ENCODE measurements at places on chromosomes 3 and 15.
A peak's percentile ranks its signal among the peaks of the same experiment; 100 is the strongest.

- peak; percentile 67 for DNase-seq
These were observed 347.7 kb downstream of the ZBBX start for GRCh38 chr3:167032267-167032876.

DNA sequence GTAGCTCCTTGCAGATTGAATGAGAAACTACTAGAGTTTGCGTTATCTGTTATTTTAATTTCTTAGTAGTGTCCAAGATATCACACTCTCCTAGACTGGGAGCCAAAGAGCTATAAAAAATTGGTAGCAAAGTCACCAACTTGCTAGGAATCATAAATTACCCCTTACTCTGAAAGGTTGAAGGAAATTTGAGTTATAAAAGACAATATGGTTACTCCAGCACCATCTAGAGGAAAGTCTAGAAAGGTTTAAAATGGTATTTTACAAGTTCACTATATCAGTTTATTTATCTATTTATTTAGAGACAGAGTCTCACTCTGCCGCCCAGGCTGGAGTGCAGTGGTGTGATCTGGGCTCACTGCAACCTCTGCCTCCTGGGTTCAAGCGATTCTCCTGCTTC lies 121.6 kb downstream of the RBPMS2 start:
- DNase-seq: peak; percentile 46

DNA sequence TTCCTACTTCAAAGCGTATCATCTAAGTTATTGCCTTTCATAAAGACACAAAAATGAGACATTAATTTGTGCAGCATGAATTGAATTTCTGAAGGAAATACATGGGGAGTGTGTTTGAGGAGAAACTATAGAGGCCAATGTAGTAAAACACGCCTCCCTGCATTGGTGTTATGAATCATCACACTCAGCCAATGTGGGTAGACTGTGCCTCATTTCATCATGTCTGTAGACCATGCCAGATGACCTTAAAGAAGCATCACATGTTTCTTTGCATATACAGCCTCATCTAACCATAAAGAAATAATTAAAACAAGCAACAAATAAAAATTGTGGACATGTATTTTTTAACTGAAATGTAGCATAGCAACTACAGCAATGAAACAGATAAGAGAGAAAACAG lies 486.0 kb upstream of the ADAMTS9 start:
- peak; percentile 62 for DNase-seq

DNA sequence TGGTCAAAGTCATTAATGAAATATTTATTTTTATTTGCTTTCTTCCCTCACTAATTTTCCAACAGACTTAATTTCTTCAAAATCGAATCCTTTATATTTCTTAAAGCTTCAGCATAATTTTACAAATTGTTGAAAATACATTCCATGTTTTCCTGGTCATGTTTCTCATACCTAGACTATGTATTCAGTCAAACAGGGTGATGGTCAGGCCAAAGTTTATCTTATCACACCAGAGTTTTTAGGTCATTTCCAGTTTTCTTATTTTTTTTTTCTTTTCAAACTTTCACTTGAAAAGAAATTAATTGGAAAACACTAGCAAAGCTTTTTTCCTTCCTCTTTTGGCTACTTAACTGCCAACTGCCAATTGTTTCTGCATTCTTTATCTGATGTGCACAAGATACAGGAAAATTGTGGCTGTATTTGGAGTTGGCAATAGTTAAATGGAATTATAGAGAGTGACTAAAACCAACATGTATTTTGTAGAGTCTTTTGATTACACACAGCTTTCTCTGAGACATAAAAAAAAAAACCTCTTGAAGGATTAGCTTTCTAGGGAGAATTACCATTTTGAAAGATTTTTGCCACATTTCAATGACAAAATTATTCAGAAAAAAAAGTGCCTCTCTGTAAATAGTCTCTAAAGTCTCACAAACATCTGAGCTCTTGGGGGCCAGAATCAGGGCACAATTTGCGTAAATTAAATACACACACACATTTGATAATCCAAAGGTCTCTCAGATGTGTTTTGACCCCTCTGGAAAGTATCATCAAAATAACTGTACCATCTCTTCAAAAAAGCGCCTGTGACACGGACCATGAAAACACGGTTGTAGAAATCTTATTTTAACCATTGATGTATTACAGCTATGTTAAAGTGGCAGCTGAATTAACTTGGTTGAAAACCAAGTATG lies 603.2 kb upstream of the KCNMB2 start:
- peak; percentile 30 for DNase-seq

GRCh38 chr15:80207887-80208286 lies 44.1 kb downstream of the CTXND1 start:
- peak; percentile 11 for DNase-seq
